Posterior vena cava (tissue), 2 donors: ENCODE measurements at places on chromosomes 6 and 20. TPM values are rescaled to one million over a fixed set of nuclear protein-coding genes. Genes with fewer than 3 reads are reported as not detected.

The TNXB gene
- 189 TPM for total RNA-seq

The PAX1 gene
- total RNA-seq, result not detected

The WFDC5 gene
- not detected for total RNA-seq

The FAM209B gene
- total RNA-seq, result 0.38 TPM

The VNN1 gene
- total RNA-seq, result 1.9 TPM

The EPPIN gene
- total RNA-seq, result not detected

The NRN1 gene
- 12.8 TPM for total RNA-seq

The TMC2 gene
- 0.56 TPM for total RNA-seq

The ABHD16B gene
- total RNA-seq, result not detected

The PTCRA gene
- total RNA-seq, result not detected

The HUS1B gene
- 1.6 TPM for total RNA-seq

The ZSCAN16 gene
- 5.3 TPM for total RNA-seq

The SALL4 gene
- total RNA-seq, result not detected

The EFCAB8 gene
- 0.81 TPM for total RNA-seq

The PHACTR3 gene
- total RNA-seq, result 0.43 TPM

The COL9A3 gene
- total RNA-seq, result 1.9 TPM

The ANGPT4 gene
- 1.1 TPM for total RNA-seq

The BPIFB1 gene
- not detected for total RNA-seq

The RCAN2 gene
- 35.4 TPM for total RNA-seq

The RAB23 gene
- 73.9 TPM for total RNA-seq

The PSORS1C1 gene
- 1.9 TPM for total RNA-seq

The APMAP gene
- total RNA-seq, result 32.7 TPM

The CBLN4 gene
- total RNA-seq, result 0.19 TPM

The GSTA2 gene
- total RNA-seq, result not detected

The BPIFB2 gene
- not detected for total RNA-seq

The DHX35 gene
- total RNA-seq, result 13.9 TPM

The TRIM31 gene
- total RNA-seq, result not detected

The CST7 gene
- 2.5 TPM for total RNA-seq

The ASIP gene
- total RNA-seq, result not detected

The VGLL2 gene
- not detected for total RNA-seq

The DST gene
- 630 TPM for total RNA-seq

The ENPP4 gene
- total RNA-seq, result 14.6 TPM

The B3GALT4 gene
- total RNA-seq, result 9.5 TPM

The DTNBP1 gene
- total RNA-seq, result 22.3 TPM

The FILIP1 gene
- total RNA-seq, result 43.2 TPM

The HSF2 gene
- 12.7 TPM for total RNA-seq

The SAMD5 gene
- 1.9 TPM for total RNA-seq

The RALGAPB gene
- 29.7 TPM for total RNA-seq

The MYO6 gene
- total RNA-seq, result 17.8 TPM

The HLA-DOA gene
- total RNA-seq, result 3.1 TPM

The PPP1R14C gene
- total RNA-seq, result not detected

The PACSIN1 gene
- total RNA-seq, result not detected

The ATP9A gene
- total RNA-seq, result 61.2 TPM

The LY6G5B gene
- 9.5 TPM for total RNA-seq

The PIM1 gene
- 34.3 TPM for total RNA-seq

The RBM39 gene
- total RNA-seq, result 210 TPM

The PLEKHG1 gene
- 23.0 TPM for total RNA-seq

The BPIFA1 gene
- total RNA-seq, result not detected

The ZNF311 gene
- total RNA-seq, result 1.7 TPM

The RGS17 gene
- total RNA-seq, result 0.62 TPM

The KHDC1L gene
- not detected for total RNA-seq

The MRAP2 gene
- total RNA-seq, result 3.7 TPM

The CLDN20 gene
- total RNA-seq, result not detected

The MUC21 gene
- total RNA-seq, result not detected

The ZC3H12D gene
- 2.2 TPM for total RNA-seq

The DPPA5 gene
- total RNA-seq, result not detected
